Thyroid gland (tissue), 4 donors: ENCODE measurements at places on chromosomes 7 and 10. TPM values are rescaled to one million over a fixed set of nuclear protein-coding genes. Genes with fewer than 3 reads are reported as not detected.

The MRPL32 gene
- total RNA-seq = 49.4 TPM

The PEX1 gene
- total RNA-seq = 38.1 TPM

The SLC26A5 gene
- total RNA-seq = 1.9 TPM

The VPS37D gene
- total RNA-seq = 5.6 TPM

The MOGAT3 gene
- not detected for total RNA-seq

The NEUROG3 gene
- total RNA-seq = not detected

The SH3PXD2A gene
- 9.4 TPM for total RNA-seq

The ADARB2 gene
- not detected for total RNA-seq

The NOLC1 gene
- 65.5 TPM for total RNA-seq

The TDRD1 gene
- 0.22 TPM for total RNA-seq

The TSPAN15 gene
- total RNA-seq = 12.8 TPM

The GIMAP8 gene
- total RNA-seq = 15.5 TPM

The BLNK gene
- 5.8 TPM for total RNA-seq

The VSTM4 gene
- total RNA-seq = 174 TPM

The NME8 gene
- total RNA-seq = 2.6 TPM

The TLX1 gene
- not detected for total RNA-seq

The CYP26C1 gene
- total RNA-seq = not detected

The ITGB8 gene
- 14.0 TPM for total RNA-seq

The OR2A1 gene
- total RNA-seq = not detected

The DIP2C gene
- total RNA-seq = 14.6 TPM

The MLXIPL gene
- 39.5 TPM for total RNA-seq

The BNIP3 gene
- total RNA-seq = 121 TPM

The ZNF853 gene
- total RNA-seq = 17.2 TPM

The TAF3 gene
- total RNA-seq = 9.9 TPM

The TECTB gene
- 0.63 TPM for total RNA-seq

The WEE2 gene
- not detected for total RNA-seq

The TMEM196 gene
- not detected for total RNA-seq

The OR9A2 gene
- not detected for total RNA-seq

The PRKRIP1 gene
- total RNA-seq = 33.9 TPM

The SORBS1 gene
- 21.5 TPM for total RNA-seq
